ENCODE measurements at places on chromosomes 2 and 18.

GRCh38 chr2:33513480-33513879 is 37.0 kb downstream of the RASGRP3 start:
- DNase-seq = no peak

- no peak for DNase-seq
Measured at GRCh38 chr2:233654501-233654900, 17.2 kb upstream of the UGT1A9 start.

GRCh38 chr2:134712299-134712698 is 6.5 kb downstream of the TMEM163 start:
- no peak for DNase-seq

DNA sequence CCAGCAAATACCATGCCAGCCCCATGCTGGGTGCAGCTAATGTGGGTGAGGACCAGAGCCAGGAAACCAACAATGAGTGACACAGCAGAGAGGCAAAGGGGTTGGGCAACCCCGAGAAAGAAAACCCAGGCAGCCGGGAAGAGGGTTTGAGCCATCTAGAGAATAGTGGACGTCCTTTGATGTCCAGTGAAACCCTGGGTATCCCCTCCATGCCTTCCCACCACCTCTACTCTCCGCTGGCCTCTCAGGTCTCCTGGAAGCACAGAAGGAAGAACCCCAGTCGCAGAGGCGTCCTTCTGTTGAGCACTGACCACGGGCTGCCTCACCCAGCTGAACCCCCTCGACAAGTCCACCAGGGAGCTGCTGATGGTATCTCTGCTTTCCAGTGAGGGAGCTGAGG is 657.4 kb upstream of the ID2 start:
- no peak for DNase-seq

DNA sequence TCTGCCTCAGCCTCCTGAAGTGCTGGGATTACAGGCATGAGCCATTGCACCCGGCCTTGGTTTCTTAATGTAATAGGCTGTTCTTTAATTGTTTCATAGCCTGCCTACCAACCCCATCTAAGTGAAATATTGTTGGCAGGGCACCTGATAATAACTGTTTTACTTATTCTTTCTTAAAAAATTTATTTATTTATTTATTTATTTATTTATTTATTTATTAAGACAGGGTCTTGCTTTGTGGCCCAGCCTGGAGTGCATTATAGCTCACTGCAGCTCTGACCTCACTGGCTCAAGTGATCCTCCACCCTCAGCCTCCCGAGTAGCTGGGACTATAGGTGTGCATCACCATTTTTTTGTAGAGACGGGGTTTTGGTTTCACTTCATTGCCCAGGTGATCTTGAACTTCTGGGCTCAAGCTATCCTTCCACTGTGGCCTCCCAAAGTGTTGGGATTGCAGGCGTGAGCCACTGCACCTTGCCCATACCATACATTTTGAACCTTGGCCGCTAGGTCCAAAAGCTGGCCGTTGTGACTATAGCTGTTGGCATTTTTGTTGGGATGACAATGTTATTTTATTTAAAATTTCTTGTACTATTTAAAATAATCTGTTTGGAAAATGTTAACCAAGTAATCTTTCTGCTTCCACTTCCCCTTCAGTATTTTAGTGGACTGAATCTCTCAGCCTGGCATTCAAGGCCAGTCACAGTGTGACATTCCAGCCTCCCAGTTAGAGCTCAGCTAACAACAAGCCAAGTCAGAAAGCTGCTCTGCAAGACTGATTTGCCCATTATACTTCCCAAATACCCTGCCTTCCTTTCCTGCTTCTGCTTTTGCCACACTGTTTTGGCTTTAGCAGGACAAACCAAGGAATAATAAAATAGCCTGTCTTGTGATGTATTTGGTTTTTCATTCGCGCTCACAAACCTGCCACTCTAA is 52.4 kb downstream of the BABAM2 start:
- no peak for DNase-seq

DNA sequence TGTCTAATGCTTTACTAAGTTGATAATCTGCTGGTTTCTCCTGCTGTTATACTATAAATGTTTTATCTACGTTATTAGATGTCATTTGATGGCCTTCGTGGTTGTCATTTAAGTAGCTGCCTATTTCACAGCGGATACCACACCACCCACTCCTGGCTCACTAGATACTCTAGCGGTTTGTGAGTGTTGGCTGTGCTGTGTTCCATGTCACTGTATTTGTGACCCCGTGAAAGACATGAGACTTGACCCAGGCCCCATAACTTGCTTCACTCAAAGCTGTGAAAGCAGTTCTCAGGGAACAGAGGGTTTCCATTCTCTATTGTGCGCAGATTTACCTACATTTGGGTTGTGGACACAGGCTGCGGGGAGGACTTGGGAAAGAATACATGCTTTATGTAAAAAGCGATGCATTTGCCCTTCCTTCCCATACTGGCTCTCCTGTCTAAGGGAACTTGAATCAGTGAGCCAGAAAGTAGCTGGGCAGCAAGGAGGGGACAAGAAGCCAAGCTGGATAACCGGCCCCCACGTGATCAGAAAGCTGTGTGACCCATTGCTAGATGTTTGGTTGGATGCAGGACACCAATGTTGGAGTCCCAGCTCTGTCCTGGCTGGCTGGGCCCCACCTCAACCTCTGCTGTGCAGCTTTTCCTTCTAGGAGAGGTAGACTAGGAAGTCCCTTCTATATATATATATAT is 52.2 kb downstream of the PLB1 start:
- DNase-seq = no peak

GRCh38 chr18:48132797-48133655 is 202.6 kb upstream of the SMAD2 start:
- no peak for DNase-seq

DNA sequence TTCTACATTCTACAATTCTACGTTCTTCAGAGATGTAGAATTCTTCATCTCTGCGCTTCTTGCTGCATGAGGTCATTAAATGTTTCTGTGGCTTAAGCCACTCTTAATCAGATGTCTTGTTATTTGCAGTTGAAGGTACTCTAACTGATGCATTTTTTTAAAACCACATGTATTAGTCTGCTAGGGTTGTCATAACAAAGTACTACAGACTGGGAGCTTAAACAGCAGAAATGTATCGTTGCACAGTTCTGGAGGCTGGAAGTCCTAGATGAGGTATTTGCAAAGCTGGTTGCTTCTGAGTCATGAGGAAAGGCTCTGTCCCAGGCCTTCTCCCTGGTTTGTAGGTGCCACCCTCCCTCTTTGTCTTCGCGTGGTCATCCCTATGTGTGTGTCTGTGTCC is 176.3 kb upstream of the GLI2 start:
- DNase-seq = no peak

DNA sequence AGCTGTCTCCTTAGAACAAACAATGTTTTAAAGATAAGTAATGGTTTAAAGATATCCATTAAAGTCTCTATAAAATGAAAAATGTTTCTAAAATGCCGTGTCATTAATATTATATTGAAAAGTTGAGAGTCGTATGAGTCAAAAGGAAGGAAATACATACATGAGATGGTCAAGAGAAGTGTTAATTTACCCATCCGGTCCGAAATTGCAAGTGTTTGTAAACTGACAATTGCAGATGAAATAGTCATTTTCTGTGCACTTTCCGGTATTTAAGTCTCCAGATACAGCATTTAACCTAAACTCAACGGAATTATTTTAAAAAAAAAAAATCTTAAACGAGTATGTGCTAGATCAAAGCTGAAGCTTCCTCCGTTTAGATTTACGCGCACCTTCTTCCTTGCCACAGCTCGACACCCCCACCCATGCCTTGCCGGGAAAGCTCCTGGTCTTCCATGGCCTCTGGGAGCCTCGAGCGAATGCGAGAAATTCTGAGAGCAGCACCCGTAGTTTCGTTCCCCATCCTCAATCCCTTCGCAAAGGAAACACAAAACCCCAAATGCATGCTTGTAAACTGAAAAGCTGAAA is 1.8 kb downstream of the DSC3 start:
- DNase-seq = no peak

- no peak for DNase-seq
Measured at GRCh38 chr2:181738074-181738473, 57.8 kb upstream of the NEUROD1 start.

DNA sequence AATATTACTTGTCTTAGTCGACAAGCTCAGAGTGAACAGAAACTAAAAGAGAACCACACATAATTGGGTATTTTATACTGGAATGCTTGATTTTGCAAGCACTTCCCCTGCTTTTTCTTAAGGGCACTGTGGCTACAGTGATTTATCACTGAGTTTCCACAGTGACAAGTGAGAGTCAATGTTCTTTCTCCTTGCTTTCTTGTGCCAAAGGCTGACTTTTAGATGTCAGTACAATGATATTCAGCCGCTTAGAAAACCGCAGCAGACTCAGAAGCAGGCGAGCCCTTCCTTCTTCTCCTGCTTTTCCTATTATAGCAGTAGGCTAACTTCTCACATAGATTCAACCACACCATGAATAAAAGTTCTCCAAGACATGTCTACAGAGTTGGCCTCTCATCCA is 1603.6 kb upstream of the NXPH2 start:
- DNase-seq = no peak

DNA sequence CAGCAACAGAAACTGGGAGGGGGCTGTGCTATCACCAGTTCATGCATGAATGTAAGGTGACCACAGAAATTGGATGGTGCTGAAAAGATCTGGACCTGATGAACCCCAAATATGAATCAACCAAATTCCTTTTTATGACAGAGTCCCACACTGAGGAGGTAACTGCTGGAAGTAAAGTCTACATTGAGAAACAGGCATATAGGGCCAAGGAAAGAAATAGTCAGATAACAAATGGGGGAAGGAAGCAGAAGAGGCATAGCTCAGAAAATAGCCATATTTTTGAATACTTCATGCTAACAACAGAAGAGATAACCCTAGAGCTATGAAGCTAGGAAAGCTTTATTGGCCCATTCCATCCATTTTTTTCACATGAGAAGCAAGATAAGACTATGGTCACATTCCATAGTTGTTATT is 25.8 kb downstream of the ZC3H6 start:
- no peak for DNase-seq

DNA sequence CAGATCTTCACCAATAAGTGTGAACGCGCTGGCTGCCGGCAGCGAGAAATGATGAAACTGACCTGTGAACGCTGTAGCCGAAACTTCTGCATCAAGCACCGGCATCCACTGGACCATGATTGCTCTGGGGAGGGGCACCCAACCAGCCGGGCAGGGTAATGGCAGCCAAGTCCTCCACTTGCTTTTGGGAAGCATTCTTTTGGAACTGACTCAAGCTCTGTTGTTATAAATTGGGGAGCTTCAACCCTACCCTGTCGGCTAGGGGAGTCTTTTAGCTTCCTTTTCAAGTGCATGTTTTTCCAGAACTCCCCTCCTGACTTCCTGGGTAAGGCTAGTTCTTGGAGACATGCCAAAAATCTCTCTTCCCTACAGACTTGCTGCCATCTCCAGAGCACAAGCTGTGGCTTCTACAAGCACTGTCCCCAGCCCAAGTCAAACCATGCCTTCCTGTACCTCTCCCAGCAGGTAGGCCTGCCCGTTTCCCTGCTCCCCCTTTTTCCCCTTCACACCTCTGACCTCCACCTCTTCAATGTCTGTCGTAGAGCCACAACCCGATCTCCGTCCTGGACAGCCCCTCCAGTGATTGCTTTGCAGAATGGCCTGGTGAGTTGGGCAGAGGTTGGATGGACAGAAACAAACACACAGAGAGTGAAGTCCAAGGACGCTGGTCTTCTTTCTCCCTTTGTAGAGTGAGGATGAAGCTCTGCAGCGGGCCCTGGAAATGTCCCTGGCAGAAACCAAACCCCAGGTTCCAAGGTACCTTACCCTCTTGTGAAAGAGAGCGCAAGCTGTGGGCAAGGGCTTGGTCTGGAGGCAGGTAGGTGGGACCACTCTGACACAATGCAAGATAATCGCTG is 1.5 kb downstream of the ZFAND2B start:
- DNase-seq = no peak

GRCh38 chr2:203059567-203060240 is 45.0 kb downstream of the NBEAL1 start:
- no peak for DNase-seq

GRCh38 chr2:30704309-30705020 is 102.8 kb downstream of the CAPN13 start:
- no peak for DNase-seq

DNA sequence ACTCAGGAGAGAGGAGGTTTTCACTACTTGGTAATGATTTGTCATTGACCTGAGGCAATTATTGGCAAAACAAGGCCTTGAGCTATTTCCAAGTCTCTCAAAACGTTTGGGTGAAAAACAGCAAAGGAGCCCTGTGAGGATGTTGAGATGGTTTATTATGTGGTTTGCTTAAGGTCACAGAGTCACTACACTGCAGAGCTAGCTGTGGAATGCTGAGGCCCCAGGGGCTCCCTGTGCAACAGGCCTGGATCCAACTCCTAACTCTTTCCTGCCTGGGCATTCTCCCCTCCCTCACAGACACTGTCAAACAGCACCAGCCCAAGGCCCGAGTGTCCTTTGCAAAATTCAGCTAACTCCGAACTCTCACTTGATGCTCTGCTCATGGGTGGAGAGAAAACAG is 754.6 kb upstream of the SOX11 start:
- DNase-seq = no peak

- DNase-seq = no peak
Measured at GRCh38 chr18:12334863-12335262, 26.8 kb downstream of the TUBB6 start.

DNA sequence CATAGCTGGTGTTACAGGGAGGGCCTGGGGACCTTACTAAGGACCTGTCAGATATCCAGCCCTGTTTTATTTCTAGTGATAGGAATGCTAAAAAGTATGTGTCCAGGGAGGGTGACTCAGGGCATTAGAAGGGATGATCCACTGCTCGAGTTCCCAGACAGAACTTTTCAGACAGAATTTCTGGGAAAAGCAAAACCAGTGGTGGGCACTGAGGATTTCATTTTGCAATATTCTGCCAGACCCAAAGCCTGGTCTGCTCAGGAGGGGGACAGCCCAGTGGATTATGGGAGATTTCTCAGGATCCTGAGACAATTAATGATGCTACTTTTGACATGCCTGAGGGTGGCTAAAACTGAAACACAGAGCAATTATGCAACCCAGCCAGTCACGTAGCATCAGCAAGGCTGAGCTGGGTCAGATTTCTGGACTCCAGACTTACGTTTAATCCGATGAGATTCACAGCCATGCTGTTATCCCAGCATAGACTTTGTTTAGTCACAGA is 4.7 kb upstream of the KCNE4 start:
- no peak for DNase-seq

DNA sequence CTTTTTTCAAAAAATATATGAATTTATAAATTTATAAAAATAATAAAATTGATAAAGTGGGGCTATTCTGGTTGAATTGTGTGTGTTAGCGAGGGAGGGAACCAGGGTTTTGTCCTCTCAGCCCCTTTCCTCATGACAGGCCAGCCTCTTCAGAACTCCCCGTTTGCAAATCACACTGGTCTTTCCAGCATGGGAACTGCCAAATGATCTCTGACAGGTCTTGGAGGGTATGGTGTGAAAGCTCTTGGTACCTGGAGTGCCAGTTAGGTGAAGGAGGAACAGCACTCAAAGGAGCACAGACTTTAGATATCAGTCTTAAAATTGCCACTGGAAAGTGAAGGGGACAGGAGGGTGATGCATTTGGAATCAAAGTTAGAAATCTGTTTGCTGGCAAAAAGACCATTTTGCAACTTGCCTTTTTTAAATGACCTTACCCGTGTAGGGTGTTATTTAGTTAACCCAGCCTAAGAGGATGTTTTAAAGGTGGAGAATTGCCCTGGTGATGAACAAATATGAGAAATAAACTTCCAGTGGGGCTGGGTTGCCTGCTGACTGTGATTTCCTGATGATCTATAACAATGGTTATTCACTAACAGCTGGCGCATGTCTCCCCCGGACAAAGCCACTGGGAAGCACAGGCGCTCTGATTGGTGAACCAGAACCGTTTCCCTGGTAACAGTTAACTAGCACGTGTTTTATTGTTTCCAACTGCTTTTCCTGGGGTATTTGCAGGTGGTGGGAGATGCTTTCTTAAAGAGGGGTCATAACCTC is 85.3 kb upstream of the EFEMP1 start:
- no peak for DNase-seq

- no peak for DNase-seq
Measured at GRCh38 chr2:84487298-84487996, 28.4 kb upstream of the SUCLG1 start.
